ENCODE measurements at places on chromosomes 7 and 10.

- no peak for DNase-seq
Observed at GRCh38 chr10:127196282-127197153, at the start of gene INSYN2A. Gene INSYN2A (minus strand): TSS chr10:127196591. CDS start chr10:127176395, 20,196 bp downstream.

- no peak for DNase-seq
Observed at GRCh38 chr7:139118805-139119485, 9.4 kb upstream of the ZC3HAV1 start.

DNA sequence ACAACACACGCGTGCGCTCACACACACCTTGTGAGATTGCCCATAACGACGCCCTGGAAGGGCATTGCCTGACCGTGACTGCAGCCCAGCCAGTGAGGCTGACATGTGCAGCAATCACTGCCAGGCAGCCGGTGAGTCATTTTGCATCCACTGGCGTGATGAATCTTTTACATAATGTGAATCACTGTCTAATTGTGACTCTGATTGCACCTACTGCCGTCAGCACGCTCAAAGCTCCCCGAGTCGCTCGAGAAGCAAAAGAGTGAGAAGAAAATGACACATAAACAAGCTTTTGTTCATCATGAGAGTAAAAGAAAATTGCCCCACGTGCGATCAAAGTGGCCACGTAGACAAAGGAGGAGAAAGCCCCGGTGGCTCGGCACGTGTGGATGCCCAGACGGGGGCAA lies 117.4 kb upstream of the PFKP start:
- no peak for DNase-seq

GRCh38 chr10:79608505-79609375 lies 2.0 kb upstream of the SFTPA1 start:
- no peak for DNase-seq

DNA sequence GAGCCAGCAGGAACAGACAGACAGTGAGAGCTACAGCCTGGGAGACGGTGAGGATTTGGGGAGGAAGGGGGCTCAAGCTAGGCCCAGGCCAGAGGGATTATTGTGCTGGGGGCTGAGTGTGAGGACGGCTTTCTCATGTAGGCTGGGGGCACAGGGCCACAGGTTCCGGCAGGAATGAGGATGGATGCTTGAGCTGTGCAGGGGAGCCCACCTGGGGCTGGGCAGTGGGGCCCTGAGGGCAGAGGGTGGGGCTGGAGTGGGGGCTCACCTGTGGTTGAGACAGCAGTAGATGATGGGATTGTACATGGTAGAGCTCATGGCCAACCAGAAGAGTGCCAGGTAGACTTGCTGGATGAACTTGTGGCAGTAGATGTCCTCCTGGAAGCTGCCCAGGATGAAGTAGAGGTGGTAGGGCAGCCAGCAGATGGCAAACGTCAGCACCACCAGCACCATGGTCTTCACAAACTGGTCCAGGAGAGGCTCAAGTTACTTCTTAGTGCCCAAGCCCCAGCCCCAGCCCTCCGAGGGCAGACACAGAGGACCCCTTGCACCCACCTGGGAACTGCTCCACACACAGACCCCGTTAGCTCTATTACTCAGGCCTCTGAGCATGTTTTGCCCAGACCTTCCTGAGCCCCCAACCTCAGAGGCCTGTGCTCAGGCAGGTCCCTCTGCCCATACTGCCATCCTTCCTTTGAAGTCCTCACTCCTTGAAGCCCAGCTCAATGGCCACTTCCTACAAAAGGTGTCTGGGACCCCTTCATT lies 9.7 kb downstream of the TACR2 start:
- no peak for DNase-seq

- no peak for DNase-seq
Observed at GRCh38 chr7:19051767-19052375, 65.6 kb downstream of the TWIST1 start.

GRCh38 chr7:55427800-55428199 lies 62.7 kb downstream of the LANCL2 start:
- no peak for DNase-seq

GRCh38 chr10:4226941-4227540 lies 442.0 kb upstream of the KLF6 start:
- no peak for DNase-seq

DNA sequence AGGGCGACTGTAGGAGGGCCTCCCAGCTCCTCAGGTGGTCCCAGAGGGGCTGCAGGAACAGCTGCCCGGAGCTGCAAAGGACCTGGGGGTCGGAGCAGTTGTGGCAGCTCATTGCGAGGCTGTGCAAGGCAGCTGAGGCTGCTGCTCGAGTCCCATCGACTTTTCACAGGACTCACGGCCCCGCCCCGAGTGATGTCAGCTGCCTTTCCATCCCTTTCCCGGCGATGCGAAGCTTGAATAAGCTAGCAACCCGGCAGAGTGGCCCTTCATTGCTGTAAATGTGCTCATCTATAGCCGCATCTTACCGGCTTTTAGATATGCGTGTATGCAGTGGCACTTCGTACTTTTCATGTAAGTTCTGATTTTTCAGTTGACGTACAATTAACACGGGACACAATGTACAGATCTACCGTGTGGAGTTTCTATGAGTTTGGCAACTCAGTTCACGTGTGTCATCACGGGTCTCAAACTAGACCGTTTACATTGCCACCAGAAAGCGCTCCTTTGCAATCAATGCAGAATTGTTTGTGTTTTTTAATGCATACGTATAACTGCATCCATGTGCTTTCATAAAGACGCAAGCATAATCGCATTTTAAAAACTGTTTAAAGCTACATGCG lies at the start of gene CH25H:
CH25H (minus strand) TSS at position 137 of the 620 bp plus-strand sequence; CDS start at position 112, 25 bp downstream.
- DNase-seq = peak; percentile 66

DNA sequence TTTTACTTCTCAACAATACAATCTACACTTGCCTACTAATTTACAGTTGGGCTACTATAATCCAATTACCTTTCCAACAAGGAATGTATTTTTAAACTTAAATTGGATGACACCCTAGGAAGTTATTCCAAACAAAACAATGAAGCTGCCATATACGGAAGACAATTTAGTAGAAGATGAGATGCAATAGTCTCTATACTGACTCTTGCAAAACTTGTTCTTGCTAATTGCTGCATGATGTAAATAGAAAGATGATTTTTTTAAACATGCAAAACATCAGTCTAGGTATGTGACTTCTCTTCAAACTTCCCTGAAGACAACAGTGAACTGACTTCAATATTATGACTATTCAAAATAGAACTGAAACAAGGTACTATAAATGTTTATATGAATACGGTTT lies 17.6 kb downstream of the NT5C3A start:
- no peak for DNase-seq

DNA sequence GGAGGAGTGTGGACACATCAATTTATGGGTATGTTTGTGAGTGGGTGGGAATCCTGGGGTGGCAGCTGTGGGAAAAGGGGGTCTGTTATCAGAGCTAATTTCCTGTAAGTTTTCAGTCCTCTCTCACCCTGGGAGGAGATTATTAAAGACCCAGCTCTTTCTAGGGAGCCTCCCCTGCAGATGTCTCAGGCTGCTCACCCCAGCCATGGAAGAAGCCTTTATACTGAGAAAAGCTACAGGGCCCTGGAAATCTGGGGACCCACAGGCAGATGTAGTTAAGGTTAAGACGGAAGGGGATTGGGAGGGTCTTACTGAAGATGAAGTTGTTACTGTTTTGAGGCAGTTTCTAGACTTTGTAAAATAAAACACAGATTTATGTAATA lies 4.6 kb downstream of the ZNF680 start:
- DNase-seq = no peak

DNA sequence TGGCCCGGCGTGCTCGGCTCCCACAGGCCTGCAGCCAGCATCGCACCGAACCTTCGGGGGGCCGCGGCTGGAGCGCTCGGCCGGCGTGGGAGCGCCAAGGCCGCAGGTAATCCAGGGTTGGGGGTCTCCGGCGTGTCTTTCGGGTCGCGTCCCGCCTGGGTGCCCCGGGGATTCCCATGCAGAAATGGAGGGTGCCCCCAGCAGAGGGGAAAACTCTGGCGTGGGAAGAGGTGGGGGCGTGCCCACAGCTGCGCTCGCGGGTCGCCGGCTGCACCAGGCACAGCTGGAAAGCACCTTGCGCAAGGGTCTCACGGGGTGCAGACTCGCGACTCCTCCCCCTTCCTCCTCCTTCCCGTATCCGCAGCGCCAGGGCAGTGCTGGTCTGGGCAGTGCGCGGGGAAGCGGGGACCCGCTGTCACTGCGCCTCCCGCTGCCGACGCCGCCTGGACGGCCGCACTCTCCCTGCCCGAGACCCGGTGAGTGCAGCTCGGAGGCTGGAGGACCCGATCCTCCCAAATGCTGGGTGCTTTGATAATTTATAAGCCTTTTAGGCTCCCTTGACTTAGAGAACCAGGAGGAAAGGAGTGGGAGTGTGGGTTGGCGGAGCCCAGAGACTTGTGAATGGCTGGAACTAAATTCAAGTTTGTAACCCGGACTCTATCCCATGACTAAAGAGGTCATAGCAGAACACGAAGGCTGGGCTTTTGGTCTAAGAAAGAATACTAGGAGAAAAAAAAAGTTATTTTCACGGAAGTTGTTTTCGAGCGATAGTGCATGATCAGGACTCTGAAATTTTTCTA lies 489 bp downstream of the MAP3K8 start:
- DNase-seq = peak; percentile 37

DNA sequence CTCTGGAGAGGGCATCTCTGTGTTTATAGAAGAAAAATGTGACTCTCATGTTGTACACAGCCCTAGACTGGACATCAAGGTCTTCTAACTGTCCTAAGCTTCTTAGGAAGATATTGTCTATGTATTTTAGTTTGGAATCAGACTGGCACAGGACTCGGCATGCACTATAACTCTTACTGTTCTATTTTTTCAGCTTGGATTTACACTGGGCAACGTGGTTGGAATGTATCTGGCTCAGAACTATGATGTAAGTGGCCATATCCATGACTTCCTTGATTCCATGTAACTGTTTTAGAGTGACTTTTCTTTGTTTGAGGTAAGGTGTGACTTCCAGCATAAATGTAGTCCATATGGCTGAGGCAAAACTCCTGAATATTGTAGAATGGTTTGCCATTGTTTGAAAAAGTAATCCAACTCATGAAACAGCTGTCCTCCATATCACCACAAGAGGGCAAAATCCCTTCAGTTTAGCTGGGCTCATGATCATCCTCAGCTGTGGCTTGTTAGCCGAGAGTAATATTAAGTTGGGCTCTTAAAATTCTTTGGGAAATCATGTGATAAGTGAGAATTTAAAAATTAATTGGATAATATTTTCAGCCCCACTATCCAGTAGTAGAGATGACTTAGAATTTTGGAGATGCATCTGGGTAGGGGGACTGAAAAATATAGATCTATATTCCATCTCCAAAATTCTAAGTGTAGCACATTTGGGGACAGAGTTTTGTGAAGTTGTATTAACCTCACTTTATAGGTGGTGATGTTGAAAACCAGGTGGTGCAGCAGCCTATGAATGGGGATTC lies 10.4 kb downstream of the STMP1 start:
- DNase-seq = no peak

DNA sequence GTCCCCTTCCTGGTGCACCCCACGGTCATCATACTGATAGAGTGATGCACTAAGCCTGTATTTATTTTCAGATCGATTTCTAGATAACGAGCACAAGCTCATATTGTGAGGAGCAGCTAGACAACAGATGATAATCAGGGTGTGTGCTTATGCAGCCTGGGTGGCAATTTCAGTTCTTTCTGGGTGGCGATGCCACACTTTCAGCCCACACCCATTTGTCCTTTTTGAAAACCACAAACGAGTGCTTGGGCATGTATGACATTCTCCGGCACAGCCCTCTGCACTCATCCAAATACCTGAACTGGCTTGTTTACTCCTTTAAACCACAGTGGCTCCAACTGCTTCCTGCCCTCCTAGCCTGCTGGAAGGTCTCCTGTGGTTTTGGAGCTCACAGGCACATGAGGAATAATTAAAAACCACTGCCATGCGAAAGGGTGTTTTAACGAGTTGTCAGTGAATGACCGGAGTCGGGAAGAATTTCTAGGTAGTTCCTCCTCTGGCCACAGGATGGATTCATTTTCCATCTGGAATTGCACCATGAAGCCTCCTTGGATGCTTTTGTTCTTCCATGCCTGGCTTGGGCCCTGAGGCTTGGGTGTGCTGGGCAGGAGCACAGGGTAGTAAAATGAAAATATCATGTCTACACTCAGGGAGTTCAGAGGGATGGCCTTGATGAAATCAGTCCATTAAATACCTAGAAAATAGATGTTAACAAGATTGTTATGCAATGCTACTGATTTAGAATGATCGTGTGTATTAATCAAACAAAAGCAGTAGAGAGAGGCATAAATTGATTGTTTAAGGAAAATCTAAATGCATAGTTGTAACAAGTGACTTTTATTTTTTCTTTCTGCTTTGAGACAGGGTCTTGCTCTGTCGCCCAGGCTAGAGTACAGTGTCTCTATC lies 52.4 kb upstream of the ITGB1 start:
- DNase-seq = peak; percentile 91

DNA sequence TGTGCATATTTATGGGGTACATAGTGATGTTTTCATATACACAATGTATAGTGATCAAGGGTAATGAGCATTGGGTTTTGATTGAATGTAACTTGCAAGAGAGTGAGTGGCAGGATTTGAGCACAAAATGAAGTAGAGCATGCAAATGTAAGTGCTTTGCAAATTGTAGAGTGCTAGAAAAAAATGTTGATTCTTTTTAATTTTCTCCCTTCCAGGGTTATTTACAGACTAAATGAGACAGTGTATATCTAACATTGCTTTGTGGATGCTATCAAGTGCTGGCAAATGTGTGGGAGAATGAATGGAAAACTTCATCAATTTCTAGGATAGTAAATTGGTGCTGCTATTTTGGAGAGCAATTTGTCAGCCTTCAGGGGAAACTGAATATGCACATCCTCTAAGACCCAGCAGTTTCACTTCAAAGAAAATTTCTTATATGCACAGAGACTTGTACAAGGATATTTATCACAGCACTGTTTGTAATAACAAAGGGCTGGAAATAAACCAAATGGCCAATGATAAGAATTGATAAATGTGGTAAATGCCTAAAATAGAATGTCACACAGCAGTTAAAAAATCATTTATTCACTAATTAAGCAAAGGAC lies 120.6 kb upstream of the PLPP4 start:
- no peak for DNase-seq

GRCh38 chr10:36425131-36425797 lies 700.1 kb upstream of the ANKRD30A start:
- DNase-seq = peak; percentile 62

GRCh38 chr7:115462301-115463015 lies 540.6 kb downstream of the MDFIC start:
- no peak for DNase-seq

DNA sequence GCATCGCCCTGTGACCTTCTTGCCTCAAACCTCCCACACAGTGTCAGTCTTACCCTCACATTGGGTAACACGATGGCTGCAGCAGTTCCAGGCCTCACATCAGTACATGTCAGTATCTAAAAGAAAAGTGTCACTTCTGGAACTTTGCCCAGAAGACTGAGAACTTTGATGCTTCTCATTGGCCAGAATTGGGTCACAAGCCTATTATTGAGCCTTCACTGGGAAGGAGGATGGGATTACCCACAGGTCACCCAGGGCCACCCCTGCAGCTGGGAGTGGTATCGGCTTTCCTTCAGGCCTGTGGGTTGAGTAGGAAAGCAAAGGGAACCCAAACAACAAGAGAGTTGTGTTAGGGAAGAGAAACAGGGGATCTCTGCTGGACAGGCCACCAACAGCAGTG lies 111.5 kb downstream of the NPY start:
- DNase-seq = no peak

GRCh38 chr10:70510453-70510852 lies 31.9 kb downstream of the PALD1 start:
- DNase-seq = no peak

- no peak for DNase-seq
Observed at GRCh38 chr7:94012746-94013145, 8.6 kb upstream of the BET1 start.

Measured in GM04503 (cell line).